Stimulated activated naive CD8-positive, alpha-beta T cell treated with anti-CD3 and anti-CD28 coated beads, Interleukin-15, amount 100 ng/mL, for 72 hours (primary cell): ENCODE measurements at places on chromosomes 12 and 14.

GRCh38 chr12:16086462-16086861, 175.3 kb downstream of the DERA start:
- DNase-seq, result no peak

GRCh38 chr12:57475271-57476161, 4.2 kb downstream of the ARHGAP9 start:
- DNase-seq, result no peak

DNA sequence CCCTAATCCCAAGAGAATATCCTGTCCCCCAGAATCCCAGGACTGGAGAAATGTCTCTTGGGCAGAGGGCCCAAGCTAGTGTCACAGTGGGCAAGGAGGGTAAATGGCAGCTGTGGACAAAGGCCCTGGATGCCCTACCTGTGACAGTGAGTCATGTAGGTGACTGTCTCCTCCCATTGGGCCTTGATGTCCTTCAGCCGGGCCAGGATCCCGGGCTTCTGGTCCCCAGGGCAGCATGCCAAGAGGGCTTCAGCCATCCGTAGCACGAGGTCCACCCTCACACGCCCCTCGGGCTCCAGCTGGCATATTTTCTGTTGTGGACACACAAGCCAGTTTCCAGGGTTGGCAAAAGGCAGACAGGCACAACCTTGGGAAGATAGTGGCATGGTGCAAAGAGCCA, 48.8 kb downstream of the SYNE3 start:
- no peak for DNase-seq

DNA sequence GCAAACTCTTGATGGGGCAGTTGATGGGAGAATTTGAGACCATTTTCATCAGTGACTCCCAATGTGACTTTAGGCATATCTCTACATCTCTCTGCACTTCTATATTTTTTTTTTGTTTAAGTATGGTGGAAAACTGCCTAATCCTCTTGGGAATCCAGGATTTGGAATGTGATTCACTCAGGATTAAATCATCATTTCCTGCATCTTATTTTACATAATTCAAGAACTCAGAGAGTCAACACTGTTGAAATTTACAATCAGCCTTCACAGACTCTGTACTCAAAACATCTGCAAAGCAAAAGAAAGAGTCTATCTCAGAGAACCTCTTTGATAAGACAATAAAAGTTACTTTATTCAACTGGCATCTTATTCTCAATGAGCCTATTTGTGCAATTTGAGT, 260.7 kb upstream of the NOS1 start:
- no peak for DNase-seq

GRCh38 chr14:71754422-71755095, 177.7 kb upstream of the RGS6 start:
- DNase-seq, result no peak

GRCh38 chr12:56449622-56449984, 377 bp upstream of the TIMELESS start:
- DNase-seq, result no peak

GRCh38 chr12:92039046-92039445, 106.6 kb downstream of the BTG1 start:
- no peak for DNase-seq

GRCh38 chr12:120159509-120160237, 34.8 kb downstream of the GCN1 start:
- no peak for DNase-seq

- no peak for DNase-seq
Observed at GRCh38 chr12:104477510-104478390, 21.0 kb downstream of the CHST11 start.

DNA sequence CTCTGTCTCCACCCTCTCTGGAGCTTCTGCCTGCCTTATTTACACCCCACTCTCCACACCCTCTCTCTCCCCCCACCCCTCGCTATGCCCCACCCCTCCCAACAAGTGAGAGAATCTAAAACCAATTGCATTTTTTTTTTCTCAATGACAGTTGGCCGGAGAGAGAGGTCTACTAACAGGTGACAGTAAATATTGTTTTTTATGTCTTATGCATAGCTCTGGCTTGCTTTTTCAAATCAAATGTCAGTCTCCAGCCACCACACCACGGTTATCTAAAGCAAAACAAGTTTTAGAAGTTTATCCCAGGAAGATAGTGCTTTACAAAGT, at the start of gene KCNC2:
Gene KCNC2, minus strand, starts transcription at position 28 of the 327 bp plus-strand sequence.
- DNase-seq, result no peak

DNA sequence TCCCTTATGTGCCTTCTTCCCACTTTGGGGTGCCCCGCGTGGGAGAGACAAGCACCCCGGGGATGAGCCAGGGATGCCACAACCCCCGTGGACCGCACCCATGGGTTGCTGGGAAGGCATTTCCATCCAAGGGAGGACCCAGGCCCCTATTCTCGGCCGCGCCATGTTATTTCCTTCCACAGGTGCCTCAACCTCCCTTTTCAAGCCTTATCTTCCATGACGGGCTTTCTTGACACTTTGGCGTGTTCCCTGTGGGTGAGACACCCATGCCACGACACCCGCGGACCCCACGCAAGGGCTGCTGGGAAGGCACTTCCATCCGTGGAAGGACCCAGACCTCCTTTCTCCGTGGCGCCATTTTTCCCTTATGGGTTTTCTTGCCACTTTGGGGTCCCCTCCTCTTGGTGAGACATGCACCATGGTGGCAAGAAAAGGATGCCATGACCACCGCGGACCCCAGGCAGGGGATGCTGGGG, 269.2 kb downstream of the ALG10 start:
- no peak for DNase-seq

DNA sequence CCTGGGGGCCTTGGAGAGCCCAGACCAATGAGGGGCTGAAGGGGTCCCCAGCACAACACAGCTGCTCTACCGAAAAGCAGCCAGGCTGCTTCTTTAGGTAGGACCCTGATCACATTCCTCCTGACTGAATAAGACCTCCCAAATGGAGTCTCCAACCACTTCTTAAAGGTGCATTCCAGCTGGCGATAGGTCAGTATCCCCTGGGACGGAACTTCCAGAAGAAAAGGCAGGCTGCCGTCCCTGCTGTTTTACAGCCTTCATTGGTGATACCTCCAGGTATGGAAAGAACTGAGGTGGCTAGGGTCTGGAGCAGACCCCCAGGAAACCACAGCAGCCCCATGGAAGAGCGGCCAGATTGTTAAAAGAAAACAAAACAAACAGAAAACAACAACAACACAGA, 340.6 kb downstream of the BTG1 start:
- DNase-seq, result no peak

GRCh38 chr12:17076811-17077210, 470.8 kb upstream of the LMO3 start:
- no peak for DNase-seq

DNA sequence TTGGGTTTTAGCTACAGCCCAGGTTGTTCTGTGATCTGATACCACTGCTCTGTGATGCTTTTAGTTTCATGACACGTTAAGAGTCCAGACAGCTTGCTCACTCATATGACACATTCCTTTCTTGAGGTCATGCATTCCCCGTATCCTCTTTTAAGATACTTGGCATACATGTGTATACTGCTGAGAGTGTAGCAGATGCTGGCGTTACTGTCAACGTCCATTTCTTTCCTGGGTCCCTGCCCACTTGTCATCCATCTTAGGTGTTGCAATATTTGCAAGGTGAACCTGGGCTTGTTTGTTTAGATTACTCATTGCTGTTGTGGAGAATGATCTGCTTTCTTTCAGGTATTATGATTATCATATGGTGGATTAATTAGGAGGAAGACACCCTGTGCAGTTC, 9.1 kb upstream of the EMP1 start:
- no peak for DNase-seq

GRCh38 chr12:3004655-3005565, 45.7 kb downstream of the TEAD4 start:
- DNase-seq, result no peak

DNA sequence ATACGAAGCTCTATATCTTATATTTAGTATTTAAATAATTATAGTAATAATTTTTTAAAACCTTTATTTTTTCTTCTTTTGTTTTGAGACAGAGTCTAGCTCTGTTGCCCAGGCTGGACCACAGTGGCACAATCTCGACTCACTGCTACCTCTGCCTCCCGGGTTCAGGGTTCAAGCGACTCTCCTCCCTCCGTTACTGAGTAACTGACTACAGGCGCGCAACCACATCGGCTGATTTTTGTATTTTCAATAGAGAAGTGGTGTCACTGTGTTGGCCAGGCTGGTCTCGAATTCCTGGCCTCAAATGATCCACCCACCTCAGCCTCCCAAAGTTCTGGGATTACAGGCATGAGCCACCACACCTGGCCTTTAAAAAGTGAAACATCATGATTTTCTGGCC, 13.0 kb upstream of the WNK1 start:
- DNase-seq, result no peak

DNA sequence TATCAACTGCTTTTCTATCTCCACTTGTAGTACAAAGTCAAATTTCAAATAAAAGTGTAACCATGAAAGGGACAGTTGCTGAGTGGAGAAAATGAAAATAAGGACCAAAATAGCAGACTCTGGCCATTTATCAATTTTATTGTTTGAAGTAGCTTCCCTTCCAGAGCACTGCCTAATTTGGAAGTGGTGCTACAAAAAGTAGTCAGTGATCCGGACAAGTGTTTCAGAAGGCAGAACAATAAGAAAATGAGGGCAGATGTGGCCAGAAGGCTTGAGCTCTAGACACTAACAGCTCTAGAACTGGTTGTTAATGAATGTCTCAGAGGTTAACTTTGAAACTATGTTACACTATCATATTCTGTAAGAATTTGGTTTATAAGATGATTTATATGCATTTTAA, 48.9 kb downstream of the ABCC9 start:
- DNase-seq, result no peak

- DNase-seq, result no peak
Observed at GRCh38 chr12:26828280-26829073, 4.5 kb downstream of the ITPR2 start.

- DNase-seq, result no peak
Observed at GRCh38 chr14:87686746-87687145, 306.2 kb downstream of the GALC start.

DNA sequence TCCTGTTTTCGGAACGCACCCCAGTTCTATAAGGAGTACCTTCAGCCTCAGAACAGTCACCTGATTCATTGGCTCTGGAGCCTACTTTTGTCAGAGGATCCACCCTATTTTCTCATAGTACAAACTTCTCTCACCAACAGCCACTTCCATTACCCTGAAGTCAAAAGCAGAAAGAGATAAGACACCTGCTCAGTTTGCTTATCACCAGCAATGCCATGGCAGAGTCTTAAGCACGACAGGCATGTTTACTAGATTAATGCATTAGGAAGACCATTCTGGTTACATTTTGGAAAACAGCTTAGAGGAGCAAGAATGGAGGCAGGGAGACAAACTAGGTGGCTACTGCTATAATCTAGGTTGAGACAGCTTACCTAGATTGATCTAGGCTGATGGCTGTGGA, 67.7 kb downstream of the GXYLT1 start:
- DNase-seq, result no peak

DNA sequence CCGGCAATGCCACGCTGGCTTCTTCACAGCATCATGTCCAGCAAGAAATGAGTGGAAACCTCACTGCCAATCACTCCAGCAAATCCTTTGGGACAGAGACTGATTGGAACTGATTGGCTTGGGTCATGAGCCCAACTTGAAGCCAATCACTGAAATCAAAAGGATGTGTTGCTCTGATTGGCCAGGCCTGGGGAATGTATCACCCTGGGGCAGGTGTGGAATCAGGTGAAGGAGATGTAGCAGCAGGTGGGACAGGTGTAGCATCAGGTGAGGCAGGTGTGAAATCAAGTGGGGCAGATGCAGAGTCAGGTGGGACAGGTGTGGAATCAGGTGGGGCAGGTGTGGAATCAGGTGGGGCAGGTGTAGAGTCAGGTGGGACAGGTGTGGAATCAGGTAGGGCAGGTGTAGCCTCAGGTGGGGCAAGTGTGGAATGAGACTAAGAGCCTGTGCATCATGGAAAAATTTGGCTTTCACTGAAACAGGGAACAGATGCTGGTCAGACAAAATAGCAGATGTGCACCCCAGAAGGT, 206.4 kb downstream of the SLC15A4 start:
- DNase-seq, result no peak

GRCh38 chr14:23863836-23864235, 89.7 kb upstream of the DHRS4 start:
- no peak for DNase-seq

GRCh38 chr12:2266666-2267620, 214.2 kb downstream of the CACNA1C start:
- DNase-seq, result no peak

DNA sequence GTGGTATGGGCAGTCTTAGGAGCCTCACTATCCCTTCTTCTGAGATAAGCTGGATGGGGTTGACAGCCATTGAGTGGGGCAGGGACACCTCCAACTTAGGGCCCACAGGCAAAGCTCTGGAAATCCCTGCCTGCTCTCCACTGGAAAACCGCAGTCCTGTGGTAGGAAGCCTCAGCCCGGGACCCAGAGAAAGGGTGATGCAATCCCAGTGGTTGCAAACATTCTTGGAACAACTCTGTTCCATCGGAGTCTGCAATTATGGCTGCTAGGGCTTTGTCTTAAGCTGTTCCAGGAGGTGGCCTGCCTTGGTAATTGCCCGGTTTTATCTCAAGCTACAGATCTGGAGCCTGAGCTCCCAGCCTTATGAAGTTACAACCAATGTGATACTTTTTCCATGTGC, 133.4 kb downstream of the DICER1 start:
- no peak for DNase-seq

GRCh38 chr12:93773122-93773871, 96.1 kb downstream of the CRADD start:
- DNase-seq, result peak; percentile 26

- DNase-seq, result no peak
Observed at GRCh38 chr12:49057888-49058287, 2.7 kb downstream of the KMT2D start.

GRCh38 chr14:55454264-55455002, 14.0 kb upstream of the TBPL2 start:
- no peak for DNase-seq

- DNase-seq, result no peak
Observed at GRCh38 chr14:34605461-34605860, 24.5 kb downstream of the SNX6 start.

- DNase-seq, result no peak
Observed at GRCh38 chr14:101835566-101835965, 74.1 kb downstream of the PPP2R5C start.

GRCh38 chr12:53750812-53751335, 905 bp downstream of the CISTR start:
- no peak for DNase-seq

GRCh38 chr14:59343585-59343984, 121.6 kb downstream of the GPR135 start:
- DNase-seq, result no peak
